CD4-positive, alpha-beta T cell treated with Interleukin-12 subunit alpha and Interleukin-12 subunit beta, for 1 hour (primary cell): ENCODE measurements at places on chromosomes 11 and 22.

DNA sequence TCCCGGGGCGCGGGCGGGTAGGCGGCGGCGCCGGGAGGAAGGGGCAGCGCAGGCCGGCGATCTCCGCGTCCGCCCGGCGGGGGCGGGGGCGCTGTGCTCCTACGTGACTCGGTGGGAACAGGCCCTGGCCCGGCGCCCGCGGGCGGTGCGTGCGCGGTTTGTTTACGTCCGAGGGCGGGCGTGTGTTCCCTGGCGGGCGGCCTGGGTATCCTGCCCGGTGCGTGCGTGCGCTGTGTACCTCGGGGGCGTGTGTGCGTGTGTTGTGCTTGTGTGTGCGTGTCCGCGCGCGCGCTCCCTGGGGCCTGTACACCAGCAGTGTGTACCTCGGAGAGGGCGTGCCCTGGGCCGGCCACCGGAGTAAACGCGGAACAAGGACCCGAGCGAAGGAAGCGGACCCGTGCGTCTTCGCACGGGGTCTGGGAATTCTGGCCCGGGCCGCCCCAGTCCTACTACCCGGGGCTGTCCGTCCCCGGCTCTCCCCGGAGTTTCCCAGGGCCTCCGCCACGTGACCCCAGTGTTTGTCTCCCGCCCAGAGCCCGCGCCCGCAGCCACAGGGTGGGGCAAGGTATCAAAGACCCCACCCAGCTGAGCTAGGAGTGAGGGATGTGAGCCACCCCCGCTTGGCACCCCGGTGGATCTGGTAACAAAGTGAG is 769 bp downstream of the MAFF start:
- peak; percentile 70 for DNase-seq

DNA sequence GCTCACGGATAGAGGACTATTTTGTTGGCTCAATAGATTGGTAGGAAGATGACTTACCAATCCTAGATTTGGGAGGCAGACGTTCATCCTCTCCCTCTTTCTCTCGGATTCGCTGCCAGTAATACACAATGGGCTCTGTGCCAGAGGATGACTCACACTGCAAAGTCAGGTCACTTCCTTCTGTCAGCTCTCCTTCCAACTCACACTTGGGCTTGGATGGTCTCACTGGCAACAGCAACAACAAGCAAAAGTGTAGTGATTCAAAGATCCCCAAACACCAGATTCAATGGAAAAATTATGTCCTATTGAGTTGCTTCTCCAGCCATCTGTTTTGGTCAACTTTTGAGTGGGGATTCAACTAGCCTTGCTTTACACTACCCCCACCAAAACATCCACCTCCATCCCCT is 21.7 kb upstream of the HSPA8 start:
- peak; percentile 85 for DNase-seq

GRCh38 chr11:19323502-19323901 is 82.8 kb upstream of the E2F8 start:
- DNase-seq, result no peak

DNA sequence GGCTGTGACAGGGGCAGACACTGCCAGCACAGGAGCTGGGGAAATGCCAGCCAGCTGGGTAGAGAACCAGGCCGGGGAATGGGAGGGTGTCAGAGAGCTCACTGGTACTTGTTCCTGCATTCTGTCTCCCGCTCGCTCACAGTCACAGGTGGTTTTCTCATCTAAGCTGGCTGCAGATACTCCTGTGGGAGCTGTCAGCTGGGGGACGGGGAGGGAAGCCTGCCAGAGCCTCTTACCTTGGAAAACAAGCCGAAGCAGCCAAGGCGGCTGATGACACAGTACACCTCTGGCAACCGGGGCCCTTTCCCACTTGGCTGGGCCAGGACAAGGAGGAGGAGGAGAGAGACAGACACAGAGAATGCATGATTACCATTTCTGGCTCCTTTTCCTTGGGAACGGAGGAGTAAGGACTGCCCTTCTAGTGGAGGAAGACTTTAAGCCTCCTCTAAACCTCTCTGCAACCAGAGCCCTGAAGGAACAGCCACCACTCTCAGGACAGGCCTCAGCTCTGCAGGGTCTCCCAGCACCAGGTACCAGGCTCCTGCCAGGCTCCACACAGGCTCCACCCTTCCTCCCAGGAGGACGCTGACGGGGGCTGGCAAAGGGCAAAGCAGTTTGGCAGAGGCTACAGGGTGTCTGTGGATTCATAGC is 25.1 kb downstream of the RPL27A start:
- no peak for DNase-seq

DNA sequence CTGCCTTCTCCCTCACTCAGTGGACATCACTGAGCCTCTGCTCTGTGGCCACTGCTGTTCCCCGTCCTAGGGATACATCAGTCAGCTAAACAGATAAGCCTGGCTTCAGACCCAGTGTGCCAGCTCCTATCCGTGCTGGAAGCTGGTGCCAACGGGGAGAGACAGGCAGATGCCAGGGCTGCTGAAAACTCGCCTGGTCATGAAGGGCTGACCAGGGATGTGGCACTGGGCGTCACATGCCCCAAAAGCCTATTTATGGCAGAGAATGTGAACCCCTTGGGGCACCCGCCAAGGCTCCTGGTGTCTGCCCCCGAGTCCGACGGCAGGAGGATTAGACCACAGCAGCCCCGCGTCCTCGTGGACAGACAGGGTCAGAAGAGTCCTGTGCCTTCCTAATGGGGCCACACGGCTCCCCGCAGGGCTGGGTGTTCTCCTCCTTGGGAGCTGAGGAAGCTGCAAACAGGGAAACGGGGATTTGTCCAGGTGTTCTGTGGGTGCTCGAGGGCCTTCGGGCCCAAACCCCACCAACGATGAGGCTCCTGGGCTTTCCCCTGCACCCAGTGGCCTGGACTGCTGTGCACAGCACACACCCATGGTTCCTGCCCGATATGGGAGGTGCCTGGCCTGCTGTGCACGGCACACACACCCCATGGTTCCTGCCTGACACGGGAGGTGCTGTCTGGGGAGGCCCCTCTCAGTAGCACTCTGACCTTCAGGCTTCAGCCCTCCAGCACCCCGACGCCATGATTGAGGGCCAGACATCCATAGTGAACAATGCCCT is 19.9 kb downstream of the ANO1 start:
- no peak for DNase-seq

DNA sequence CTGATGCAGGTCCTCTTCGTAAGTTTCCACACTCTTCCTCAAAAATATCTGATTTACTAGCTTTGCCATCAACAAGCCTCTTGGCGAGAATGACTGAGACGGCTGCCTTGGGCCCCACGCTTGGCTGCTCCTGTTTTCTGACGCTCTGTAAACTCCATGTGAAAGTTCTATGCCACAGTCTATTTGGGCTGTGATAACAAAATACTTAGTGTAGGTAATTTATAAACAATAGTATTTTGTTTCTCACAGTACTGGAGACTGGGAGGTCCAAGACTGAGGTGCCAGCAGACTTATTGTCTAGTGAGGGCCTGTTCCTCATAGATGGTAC is 123.2 kb upstream of the SORL1-AS1 start:
- DNase-seq, result no peak

GRCh38 chr22:41603873-41604332 is 14.3 kb upstream of the PMM1 start:
- peak; percentile 82 for DNase-seq

DNA sequence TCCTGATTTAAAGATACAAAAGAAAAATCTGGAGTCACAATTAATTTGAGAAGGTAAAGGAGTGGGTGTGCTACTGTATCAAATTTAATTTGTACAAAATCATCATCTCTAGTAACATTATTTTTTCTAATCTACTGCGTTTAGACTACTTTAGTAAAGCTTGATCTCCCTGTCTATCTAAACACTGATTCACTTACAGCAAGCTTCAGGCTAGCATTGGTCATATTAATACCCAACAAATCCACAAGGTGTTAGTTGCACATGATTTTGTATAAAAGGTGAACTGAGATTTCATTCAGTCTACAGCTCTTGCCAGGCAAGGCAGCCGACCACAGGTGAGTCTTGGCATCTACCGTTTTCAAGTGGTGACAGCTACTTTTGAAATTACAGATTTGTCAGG is at the start of gene FSHB:
FSHB (plus strand) TSS at position 301 of the 400 bp plus-strand sequence. CDS start 889 bp downstream, outside the sequence.
- DNase-seq, result no peak

DNA sequence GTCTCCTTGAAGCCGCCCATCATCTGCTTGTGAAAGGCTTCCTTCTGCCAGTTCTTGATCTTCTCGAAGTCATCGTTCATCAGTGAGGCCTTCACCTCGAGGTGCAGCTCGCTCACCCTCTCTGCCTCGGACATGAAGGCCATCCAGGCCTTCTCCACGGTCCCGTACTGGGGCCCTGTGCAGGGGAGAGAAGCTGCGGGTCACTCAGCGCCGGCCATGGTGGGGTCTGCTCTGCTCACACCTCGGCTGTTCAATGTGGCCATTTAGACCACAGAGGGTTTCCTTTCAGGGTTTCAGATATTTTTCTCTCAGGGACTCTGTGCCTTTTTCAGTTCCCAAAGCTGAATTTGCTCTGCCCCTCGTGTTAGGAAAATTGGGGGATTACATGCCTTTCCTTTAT is 33.9 kb upstream of the ARFGAP3 start:
- DNase-seq, result no peak

GRCh38 chr11:70024036-70024772 is 53.9 kb upstream of the ANO1 start:
- DNase-seq, result no peak

GRCh38 chr11:60761436-60762190 is 4.9 kb downstream of the MS4A15 start:
- no peak for DNase-seq

DNA sequence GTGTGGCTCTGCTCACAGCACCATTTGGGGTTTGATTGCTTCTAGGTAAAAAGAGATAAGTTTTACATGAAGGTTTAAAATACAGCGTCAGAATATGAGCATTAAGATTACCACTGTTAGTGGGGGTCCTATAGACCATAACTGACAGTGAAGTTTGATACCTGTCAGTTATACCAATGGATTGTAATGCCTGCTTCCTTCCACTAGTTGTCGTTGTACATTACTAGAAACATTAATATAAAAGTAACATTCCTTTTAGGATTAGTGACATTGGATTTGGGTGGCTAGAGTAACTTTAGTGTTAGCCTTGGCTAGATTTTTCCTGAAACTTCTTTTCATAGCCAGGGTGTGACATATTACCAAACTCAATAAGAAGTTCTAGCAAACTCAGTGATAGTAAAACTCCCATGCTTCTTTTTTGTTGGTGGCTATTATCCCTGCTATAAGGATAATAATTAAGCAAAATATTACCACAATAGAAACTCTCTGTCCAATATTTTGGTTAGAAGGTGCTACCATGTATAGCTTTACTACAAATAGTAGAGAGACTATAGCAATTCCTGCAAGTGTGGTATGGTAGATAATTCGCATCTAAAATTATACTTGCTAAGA is 57.1 kb downstream of the FAM181B start:
- DNase-seq, result no peak

GRCh38 chr11:117985953-117986887 is at the start of gene IL10RA:
Gene IL10RA, plus strand, starts transcription at chr11:117986394. Its CDS starts 74 bp downstream, at chr11:117986468.
- peak; percentile 87 for DNase-seq

GRCh38 chr22:46366327-46366731 is 30.8 kb downstream of the TRMU start:
- DNase-seq, result no peak

DNA sequence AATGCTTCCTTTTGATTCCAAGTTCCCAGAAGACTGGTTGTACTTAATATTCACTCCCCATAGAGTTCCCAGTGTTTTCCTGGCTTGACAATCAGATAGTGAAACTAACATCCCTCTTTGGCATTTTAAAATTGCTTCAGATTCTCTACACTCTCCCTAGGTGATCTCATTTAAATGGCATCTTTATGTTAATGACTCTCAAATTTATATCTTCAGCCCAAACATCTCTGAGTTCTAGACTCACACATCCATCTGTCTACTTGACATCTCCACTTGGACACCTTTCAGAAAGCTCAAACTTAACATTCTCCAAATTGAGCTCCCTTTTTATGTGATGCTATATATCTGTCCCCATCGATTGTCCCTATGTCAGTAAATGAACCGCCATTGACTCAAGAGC is 232.0 kb downstream of the NTM start:
- DNase-seq, result no peak

DNA sequence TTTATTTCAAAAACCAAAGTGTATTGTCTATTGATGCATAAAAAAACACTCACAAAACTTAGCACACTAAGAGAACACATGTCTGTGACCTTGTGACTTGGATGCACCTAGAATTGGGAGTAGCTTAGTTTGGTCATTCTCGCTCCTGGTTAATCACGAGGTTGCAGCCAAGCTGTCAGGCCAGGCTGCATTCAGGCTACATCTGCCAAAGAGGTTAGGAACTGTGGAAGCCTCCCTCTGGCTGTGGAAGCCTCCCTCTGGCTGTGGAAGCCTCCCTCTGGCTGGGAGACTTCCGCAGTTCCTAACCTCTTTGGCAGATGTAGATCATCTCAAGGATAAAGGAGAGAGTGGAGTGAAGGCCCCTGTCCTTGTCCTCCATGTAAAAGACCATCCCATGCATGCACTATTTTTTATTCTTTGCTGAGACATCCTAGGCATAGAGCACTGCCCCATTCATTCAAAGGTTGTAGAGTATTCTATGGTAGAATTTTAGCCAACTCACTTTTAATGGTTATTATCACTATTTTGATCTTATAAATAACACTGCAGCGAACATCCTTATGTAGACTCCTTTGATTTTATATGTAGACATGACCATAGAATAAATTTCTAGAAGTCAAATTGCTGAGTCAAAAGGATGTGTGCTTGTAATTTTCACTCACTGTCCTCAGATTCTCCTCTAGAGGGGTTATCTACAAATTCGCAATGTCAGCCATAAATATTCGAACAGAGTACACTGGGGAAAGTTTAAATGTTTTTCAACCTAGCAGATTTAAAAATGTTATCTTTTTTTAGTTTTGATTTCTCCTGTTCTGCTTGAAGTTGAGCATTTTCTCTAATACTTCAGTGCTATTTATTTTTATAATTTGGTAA is 63.0 kb upstream of the IGLL5 start:
- no peak for DNase-seq

DNA sequence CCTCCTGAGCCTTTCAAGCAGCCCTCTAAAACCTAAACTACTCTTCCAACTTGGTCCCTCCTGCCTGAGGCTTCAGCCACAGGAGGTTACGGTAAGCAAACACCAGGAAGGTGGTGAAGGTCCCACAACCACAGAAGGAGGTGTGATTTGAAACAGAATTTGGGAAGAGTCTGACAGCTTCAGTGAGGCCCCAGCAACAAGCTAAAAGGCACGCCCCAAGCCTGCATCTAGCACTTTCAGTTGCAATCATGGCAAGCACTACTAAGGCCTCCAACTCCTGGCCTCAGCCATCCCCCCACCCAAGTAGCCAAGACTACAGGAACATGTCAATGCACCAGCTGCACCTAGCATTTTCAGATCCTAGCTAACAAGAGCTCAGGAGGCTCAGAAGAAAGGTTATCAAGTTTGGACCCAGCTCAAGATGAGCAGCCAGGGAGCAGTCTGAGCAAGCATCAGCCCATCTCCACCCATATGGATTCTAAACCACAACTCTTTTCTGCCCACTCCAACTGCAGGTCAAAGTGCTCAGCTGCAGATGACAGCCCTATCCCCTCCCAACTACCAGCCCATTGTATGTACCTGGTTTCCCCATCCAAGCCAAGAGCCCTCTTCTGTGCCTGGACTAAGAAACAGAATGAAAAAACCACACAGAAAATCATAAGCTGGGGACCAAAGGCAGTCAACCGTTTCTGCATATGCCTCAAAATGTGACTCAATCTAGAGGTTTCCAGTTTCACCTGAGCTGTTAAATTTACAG is 10.4 kb upstream of the AHNAK start:
- peak; percentile 70 for DNase-seq

- DNase-seq, result no peak
Observed at GRCh38 chr11:124988063-124988462, 34.1 kb downstream of the CCDC15 start.

- DNase-seq, result no peak
Observed at GRCh38 chr22:46040471-46041465, 63.8 kb upstream of the WNT7B start.
